ENCODE measurements at places on chromosomes 6 and 20. TPM values are rescaled to one million over a fixed set of nuclear protein-coding genes. Genes with fewer than 3 reads are reported as not detected.

The HLA-DOB gene
- 0.21 TPM for total RNA-seq

- H3K4me3 ChIP-seq, result no peak overlapping the region
- H3K27me3 ChIP-seq, result no peaks in the 10 kb centered on the region
- H3K4me1 ChIP-seq, result no peaks in the 10 kb centered on the region
Measured at GRCh38 chr6:56988145-56988544, 33.2 kb downstream of the BEND6 start.

DNA sequence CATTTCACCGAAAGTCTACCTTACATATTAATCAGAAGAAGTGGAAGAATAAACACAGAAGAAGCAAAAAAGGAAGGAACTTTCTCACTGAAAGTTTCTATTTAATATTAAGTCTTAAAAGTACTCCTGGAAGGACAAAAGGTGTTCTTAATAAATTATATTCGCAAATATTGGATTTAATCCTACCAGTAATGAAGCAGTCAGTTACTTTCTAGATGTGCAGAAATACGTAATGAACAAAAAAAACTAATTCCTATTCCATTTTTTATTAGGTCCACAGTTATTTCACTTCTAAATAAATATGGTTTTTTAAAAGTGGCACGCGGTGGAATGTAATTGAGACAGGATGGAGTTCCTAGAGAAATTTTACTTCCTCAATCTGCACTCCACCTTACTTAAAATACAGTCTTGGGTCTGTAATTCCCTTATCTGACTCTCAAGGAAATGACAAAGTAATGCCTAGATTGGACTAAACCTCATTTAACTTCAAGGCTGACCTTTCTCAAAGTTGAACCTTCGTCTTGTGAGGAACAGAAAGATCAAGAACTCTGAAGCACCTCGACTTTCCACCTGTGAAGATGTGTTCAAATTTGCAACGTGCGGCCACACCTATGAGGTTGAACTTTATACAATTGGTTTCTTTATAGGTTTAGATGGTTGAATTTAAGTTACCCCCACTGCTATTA is 1.1 kb upstream of the TRAM2 start:
- no peaks in the 10 kb centered on the region for H3K36me3 ChIP-seq
- no peak for DNase-seq
- H3K4me1 ChIP-seq, result peaks cover 4% of the 10 kb centered on the region
- peak overlapping the region; percentile 97 for H3K27ac ChIP-seq

DNA sequence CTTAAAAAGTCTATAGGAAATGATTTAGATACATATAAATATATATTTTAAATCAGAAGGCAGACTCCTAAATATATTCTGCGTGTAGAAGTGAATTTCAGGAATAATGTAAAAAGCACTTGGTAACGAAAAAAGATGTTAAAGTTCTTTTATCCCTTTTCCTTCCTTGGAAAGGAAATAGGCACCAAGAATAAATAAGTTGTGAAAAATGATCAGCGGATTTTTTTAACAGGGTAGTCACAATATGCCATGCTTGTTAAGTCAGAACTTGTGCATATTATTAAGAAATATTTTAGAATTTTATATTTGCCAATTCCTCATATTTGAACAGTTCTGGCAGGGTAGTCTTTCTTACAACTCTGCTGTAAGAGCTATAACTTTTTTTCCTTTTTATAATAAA is 173.8 kb downstream of the CD83 start:
- H3K4me3 ChIP-seq, result no peak overlapping the region
- no peaks in the 10 kb centered on the region for H3K36me3 ChIP-seq
- no peaks in the 10 kb centered on the region for H3K4me1 ChIP-seq
- no peak for DNase-seq

DNA sequence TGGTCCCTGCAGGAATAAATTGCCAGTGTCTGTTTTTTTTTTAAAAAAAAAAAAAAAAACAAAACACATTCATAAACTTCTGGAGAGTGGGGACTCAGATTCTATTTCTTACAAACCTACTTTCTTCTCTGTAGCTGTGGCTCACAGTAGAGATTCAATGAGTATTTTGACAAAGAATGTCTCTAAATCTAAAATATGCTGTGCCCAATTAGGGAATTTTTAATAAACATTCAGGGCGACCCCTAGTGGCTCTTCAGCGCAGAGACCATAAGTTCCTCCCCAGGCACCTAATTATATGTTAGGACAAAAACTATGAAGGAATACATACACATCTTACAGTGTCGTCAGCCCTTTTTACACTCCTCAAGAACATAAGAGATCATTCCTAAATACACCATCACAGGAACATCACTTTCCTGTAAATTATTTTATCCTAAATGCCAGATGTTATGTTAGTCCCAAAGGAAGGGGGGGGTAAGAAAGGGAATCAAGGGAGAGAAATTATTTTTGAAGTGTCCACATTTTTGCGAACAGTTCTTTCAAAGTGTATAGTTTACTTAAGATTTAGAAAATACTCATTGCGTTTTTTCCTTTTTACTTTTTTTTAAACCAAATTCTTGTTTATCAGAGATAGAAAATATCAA is 21.8 kb upstream of the NAA20 start:
- no peaks in the 10 kb centered on the region for H3K36me3 ChIP-seq
- no peak overlapping the region for H3K27ac ChIP-seq
- peaks cover 39% of the 10 kb centered on the region for H3K4me1 ChIP-seq
- no peaks in the 10 kb centered on the region for H3K27me3 ChIP-seq
- H3K4me3 ChIP-seq, result no peak overlapping the region
- no peak for DNase-seq

DNA sequence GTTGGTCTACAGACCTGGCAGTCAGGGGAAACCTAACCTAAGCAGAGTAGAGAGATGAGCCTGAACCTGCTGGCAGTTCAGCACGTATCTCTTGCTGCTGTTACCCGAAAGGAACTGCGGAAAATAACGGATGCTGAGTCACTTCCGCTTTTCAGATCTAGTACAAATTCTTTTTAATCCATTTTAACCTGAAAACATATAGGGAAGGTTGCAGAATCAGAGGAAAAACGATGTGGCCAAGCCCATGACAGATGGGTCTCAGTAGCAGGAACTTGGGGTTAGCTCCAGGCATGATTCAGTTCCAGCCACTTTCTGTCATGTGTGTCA is 351.9 kb upstream of the PRND start:
- no peak overlapping the region for H3K4me3 ChIP-seq
- DNase-seq, result no peak
- H3K4me1 ChIP-seq, result no peaks in the 10 kb centered on the region

GRCh38 chr6:132096245-132096644 is 145.1 kb upstream of the CCN2 start:
- H3K27ac ChIP-seq, result no peak overlapping the region
- H3K27me3 ChIP-seq, result no peaks in the 10 kb centered on the region
- H3K36me3 ChIP-seq, result no peaks in the 10 kb centered on the region
- no peak for DNase-seq
- H3K4me1 ChIP-seq, result no peaks in the 10 kb centered on the region
